ENCODE measurements at places on chromosomes 11 and 22.

DNA sequence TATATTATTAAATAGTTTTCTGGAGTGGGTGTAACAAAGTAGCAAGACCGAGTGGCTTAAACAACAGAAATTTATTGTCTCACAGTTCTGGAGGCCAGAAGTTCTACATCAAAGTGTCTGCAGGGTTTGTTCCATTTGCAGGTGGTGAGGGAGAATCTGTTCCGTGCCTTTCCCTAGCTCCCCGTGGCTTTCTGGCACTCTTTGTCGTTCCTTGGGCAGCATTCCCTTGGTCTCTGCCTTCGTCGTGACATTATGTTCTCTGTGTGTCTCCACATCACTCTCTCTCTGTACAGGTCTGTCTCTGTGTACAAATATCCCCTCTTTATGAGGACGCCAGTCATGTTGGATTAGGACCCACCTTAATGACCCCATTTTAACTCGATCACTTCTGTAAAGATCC is 38.2 kb downstream of the LDLRAD3 start:
- peaks cover 7% of the 10 kb centered on the region for H3K4me1 ChIP-seq
- H3K36me3 ChIP-seq = no peaks in the 10 kb centered on the region
- no peak overlapping the region for H3K4me3 ChIP-seq
- H3K27ac ChIP-seq = no peak overlapping the region
- no peaks in the 10 kb centered on the region for H3K27me3 ChIP-seq
- DNase-seq = no peak

DNA sequence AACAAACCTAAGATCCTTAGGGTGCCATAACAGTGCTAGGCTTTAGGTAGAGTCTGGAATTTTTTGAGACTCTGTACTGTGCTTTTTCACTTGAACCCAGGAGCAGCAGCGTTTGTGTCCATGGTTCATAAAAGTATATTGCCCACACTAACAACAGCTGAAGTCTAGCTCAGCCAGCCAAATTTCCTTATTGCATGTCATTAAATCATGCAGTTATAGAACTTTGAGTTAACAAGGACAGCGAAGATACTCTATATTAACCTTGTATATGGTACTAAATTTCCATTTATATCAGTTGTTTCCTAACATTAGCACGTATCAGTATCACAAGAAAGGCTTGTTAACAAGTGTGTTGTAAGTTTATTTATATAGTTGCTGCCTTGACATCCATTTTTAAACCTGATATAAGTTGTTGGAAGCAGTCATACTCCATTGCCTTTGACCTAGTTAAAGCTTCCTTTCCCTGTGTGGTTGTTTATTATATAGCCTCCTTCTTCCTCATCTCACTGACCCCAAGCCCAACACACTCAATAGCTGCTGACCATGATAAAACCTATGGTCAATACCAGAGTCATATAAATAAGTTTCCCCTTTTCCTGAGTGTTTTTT is 46.7 kb downstream of the NXPE2 start:
- H3K4me1 ChIP-seq = no peaks in the 10 kb centered on the region
- no peaks in the 10 kb centered on the region for H3K36me3 ChIP-seq
- H3K4me3 ChIP-seq = no peak overlapping the region
- DNase-seq = no peak

DNA sequence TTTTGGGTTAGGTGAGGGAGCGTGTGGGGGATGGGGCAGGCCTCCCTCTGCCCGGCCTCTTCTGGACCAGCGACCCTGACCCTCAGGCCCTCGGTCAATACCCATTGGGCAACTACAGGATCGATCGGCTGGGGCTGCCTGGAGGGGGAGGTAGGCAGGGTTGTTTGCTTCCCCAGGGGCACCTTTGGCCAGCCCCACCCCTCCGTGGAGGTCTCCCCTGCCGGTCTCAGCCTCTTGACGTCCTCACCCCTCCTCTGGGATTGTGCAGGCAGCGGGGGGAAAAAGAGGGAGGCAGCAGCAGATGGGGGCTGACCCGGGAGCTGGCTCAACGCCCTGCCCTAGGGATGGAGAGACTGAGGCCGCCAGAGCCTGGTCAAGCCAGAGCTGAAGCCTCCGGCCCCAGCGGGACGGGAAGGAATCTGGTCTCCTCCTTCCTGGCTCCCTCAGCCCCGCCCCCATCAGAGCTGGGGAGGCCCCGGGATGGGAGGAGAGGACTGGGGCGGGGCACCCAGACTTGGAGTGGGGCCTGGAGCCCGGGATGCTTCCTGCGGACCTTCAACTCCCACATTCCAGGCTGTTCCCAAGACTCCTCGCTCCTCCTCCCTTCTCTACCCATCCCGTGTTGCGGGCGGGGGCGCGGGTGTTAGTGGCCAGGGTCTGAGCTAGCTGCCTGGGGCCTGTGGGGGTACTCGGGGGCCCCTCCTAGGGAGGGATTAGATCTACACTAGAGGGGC is 14.4 kb upstream of the CDC42EP1 start:
- no peaks in the 10 kb centered on the region for H3K27me3 ChIP-seq
- H3K36me3 ChIP-seq = no peaks in the 10 kb centered on the region
- peak; percentile 100 for DNase-seq

GRCh38 chr11:8581300-8581699 is 12.7 kb downstream of the STK33 start:
- H3K36me3 ChIP-seq = no peaks in the 10 kb centered on the region
- H3K4me1 ChIP-seq = no peaks in the 10 kb centered on the region
- H3K4me3 ChIP-seq = no peak overlapping the region

- peak; percentile 67 for DNase-seq
- H3K4me3 ChIP-seq = no peak overlapping the region
- peaks cover 31% of the 10 kb centered on the region for H3K36me3 ChIP-seq
- peak overlapping the region; percentile 11 for H3K27ac ChIP-seq
- H3K4me1 ChIP-seq = peaks cover 3% of the 10 kb centered on the region
Observed at GRCh38 chr11:123129920-123130319, 65.1 kb downstream of the CLMP start.

- no peaks in the 10 kb centered on the region for H3K36me3 ChIP-seq
- H3K4me3 ChIP-seq = no peak overlapping the region
- DNase-seq = peak; percentile 68
- H3K27me3 ChIP-seq = peaks cover 24% of the 10 kb centered on the region
- H3K4me1 ChIP-seq = peaks cover 6% of the 10 kb centered on the region
- H3K27ac ChIP-seq = no peak overlapping the region
Observed at GRCh38 chr11:120532082-120532831, 20.7 kb downstream of the GRIK4 start.

DNA sequence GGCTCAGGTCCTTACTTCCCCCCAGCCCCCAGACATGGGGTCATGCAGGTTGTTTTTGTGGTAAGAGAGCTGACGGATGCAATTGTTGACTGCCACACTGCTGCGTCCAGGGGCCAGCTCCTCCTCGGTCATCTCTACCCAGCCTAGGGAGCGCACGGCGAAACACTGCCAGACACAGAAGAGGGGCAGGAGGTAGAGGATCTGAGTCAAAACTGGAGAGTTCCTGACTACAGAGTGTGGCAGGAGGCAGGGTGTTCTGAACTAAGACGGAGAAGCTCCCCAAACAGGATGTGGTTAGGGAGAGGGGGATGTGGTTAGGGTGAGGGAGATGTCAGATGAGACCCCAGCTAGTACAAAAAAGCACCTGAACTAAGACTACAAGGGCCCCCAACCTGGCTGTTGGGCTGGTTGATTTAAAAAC is 12.3 kb downstream of the SMPD1 start:
- DNase-seq = peak; percentile 4
- H3K4me1 ChIP-seq = peaks cover 31% of the 10 kb centered on the region
- H3K36me3 ChIP-seq = peaks cover 54% of the 10 kb centered on the region
- no peak overlapping the region for H3K27ac ChIP-seq
- H3K27me3 ChIP-seq = no peaks in the 10 kb centered on the region

DNA sequence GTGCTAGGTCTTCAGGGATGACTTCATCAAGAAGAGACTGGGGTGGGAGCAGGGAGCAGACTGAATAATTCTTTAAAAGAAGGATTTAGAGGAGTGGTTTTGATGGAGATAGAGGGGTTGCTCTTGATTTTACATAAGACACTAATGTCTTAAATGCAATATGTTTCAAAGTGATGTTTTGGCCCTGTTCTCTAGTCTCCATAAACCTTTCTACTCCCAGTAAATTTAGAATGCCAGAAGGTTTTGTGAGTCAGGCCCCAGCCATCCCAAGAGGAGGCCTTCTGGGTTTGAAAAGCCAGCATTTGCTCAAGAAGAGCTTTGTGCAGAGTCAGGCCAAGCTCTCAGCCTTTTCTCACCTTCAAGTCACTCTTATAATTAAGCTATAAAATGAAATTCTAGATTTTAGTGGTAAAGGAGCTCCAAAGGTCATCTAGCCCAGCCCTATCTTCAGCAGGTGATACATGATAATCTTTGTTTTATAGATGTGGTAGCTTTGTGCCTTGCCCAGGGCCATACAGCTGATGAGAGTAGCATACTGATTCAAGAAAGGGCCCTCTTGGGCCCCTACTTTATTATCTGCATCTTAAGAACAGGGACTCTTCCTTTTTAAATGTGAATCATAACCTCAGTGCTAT is 122.8 kb upstream of the MTNR1B start:
- no peak overlapping the region for H3K27ac ChIP-seq
- H3K4me3 ChIP-seq = no peak overlapping the region
- H3K4me1 ChIP-seq = no peaks in the 10 kb centered on the region
- no peak for DNase-seq
- H3K36me3 ChIP-seq = peaks cover 5% of the 10 kb centered on the region
- H3K27me3 ChIP-seq = no peaks in the 10 kb centered on the region

DNA sequence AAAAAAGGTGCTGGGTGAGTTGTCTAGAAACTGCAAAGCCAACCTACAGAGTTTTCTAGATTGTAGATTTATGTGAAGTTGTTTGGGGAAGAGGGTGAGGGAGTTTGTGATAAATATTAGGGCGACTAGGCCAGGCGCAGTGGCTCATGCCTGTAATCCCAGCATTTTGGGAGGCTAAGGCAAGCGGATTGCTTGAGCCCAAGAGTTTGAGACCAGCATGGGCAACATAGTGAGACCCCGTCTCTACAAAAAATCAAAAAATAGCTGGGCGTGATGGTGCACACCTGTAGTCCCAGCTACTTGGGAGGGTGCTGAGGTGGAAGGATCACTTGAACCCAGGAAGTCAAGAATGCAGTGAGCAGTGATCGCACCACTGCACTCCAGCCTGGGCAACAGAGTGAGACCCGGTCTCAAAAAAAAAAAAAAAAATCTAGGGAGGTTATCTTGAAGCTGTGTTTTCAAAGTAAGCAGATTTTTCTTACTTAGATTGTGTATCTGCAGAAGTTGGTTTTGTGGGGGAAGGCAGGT is 844 bp downstream of the APOL6 start:
- no peak overlapping the region for H3K27ac ChIP-seq
- peaks cover 17% of the 10 kb centered on the region for H3K4me1 ChIP-seq
- no peak for DNase-seq
- H3K36me3 ChIP-seq = no peaks in the 10 kb centered on the region
- H3K27me3 ChIP-seq = no peaks in the 10 kb centered on the region
- no peak overlapping the region for H3K4me3 ChIP-seq

DNA sequence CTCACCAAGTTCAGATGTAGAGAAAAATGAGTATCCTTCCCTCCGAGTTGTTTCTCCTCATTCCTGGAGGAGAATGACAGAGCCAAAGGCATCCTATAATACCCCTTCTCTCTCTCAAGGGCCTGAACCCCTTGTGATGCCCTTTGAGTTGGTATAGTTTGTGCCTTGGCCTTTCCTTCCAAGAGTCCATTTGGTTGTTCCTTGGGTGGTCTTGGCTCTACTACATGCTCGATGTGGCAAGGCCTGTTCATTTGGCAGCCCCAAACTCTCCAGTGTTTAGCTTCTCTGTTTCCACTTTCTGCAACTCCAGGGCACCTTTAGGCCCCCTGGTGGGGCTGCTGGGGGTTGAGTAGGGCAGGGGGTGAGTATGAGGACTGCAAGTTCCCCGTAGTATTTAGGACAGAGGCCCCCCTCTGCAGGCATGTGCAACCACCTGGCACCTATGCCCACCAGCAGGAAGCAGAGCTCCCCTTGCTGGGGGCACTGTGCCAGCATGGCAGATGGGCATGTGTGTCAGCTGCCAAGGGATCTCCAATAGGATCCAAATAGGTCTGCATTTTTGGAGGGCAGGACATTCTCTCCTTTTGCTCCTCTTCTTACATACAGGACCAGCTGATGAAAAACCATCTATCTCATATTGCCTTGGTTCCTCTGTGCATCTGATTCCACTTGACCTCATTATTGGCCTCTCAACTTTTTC is 217.2 kb upstream of the CADM1 start:
- no peak overlapping the region for H3K4me3 ChIP-seq
- no peak for DNase-seq
- peaks cover 23% of the 10 kb centered on the region for H3K27me3 ChIP-seq
- H3K4me1 ChIP-seq = peaks cover 3% of the 10 kb centered on the region
- no peak overlapping the region for H3K27ac ChIP-seq

- H3K27ac ChIP-seq = no peak overlapping the region
- no peaks in the 10 kb centered on the region for H3K36me3 ChIP-seq
- H3K4me1 ChIP-seq = peaks cover 2% of the 10 kb centered on the region
Observed at GRCh38 chr11:128734103-128734831, 40.4 kb downstream of the FLI1 start.

GRCh38 chr11:23956586-23956985 is 540.3 kb upstream of the LUZP2 start:
- H3K36me3 ChIP-seq = no peaks in the 10 kb centered on the region
- no peaks in the 10 kb centered on the region for H3K27me3 ChIP-seq
- no peak overlapping the region for H3K27ac ChIP-seq
- H3K4me1 ChIP-seq = no peaks in the 10 kb centered on the region
- no peak for DNase-seq

- H3K4me3 ChIP-seq = no peak overlapping the region
- H3K4me1 ChIP-seq = peaks cover 6% of the 10 kb centered on the region
- DNase-seq = peak; percentile 33
- no peaks in the 10 kb centered on the region for H3K27me3 ChIP-seq
- H3K27ac ChIP-seq = peak overlapping the region; percentile 51
Observed at GRCh38 chr11:92383430-92383829, 158.8 kb downstream of the FAT3 start.

DNA sequence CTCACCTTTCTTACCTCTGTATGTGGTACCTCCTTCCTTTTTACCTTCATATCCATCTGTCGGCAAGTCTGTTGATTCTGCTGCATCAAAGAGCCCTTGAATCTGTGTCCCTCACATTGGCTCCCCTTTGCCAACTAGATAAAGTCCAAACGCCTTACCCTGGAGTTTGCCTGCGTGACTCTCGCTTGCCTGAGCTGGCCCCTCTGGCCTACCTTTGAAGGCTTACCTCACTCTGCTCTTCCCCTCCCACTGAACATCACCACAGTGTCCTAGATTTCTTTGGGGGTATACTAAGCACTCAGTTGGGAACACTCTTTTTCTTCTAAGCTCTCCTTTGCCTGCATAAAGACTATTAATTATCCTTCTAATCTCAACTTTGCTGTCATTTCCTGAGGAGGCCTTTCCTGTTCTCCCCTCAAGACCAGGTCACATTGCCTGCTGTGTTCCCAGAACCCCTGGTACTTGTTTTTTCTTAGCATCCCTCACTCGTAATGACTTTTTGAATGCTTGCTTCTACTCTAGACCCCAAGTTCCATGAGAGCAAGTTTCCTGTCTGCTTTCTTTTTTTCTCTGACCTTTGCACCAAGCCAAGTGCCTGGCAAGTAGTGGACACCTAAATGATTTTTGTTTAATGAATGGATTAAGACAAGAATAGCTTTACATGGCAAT is 67.8 kb upstream of the ADORA2A start:
- H3K4me3 ChIP-seq = no peak overlapping the region
- peak; percentile 75 for DNase-seq
- peaks cover 79% of the 10 kb centered on the region for H3K36me3 ChIP-seq

- H3K27me3 ChIP-seq = no peaks in the 10 kb centered on the region
- H3K27ac ChIP-seq = no peak overlapping the region
- no peak for DNase-seq
Observed at GRCh38 chr22:27997538-27997937, 78.5 kb upstream of the PITPNB start.

GRCh38 chr22:28379075-28379779 is 300.4 kb downstream of the TTC28 start:
- no peak overlapping the region for H3K4me3 ChIP-seq
- DNase-seq = peak; percentile 17

- no peak for DNase-seq
- H3K27ac ChIP-seq = no peak overlapping the region
- peaks cover 81% of the 10 kb centered on the region for H3K36me3 ChIP-seq
Observed at GRCh38 chr11:61860054-61860903, 31.1 kb downstream of the FADS3 start.

Measured in mesenchymal stem cell (in vitro differentiated cells and primary cell).